Stomach (tissue), 19 donors: ENCODE measurements at places on chromosomes 4 and X. TPM values are rescaled to one million over a fixed set of nuclear protein-coding genes. Genes with fewer than 3 reads are reported as not detected.

DNA sequence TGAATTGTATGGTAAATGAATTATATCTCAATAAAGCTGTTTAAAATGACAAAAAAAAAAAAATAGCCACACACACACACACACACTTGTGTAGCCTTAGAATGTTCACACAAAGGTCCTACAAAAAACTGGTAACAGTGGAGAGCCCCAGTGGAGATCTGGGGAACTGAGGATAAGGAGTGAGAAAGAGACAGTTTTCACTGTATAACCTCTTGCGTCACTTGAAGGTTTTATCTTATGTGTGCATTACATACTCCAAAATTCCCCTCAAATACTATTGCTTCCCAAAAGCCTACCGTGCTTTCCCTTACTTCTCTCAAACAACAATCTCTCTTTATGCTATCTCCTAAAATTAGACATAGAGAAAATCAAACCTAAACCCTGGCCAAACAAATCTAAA, 67.8 kb downstream of the SMC1A start:
- H3K4me3 ChIP-seq, result no peak overlapping the region
- no peaks in the 10 kb centered on the region for H3K36me3 ChIP-seq
- no peak overlapping the region for H3K27ac ChIP-seq
- DNase-seq, result no peak
- H3K27me3 ChIP-seq, result peaks cover 6% of the 10 kb centered on the region

DNA sequence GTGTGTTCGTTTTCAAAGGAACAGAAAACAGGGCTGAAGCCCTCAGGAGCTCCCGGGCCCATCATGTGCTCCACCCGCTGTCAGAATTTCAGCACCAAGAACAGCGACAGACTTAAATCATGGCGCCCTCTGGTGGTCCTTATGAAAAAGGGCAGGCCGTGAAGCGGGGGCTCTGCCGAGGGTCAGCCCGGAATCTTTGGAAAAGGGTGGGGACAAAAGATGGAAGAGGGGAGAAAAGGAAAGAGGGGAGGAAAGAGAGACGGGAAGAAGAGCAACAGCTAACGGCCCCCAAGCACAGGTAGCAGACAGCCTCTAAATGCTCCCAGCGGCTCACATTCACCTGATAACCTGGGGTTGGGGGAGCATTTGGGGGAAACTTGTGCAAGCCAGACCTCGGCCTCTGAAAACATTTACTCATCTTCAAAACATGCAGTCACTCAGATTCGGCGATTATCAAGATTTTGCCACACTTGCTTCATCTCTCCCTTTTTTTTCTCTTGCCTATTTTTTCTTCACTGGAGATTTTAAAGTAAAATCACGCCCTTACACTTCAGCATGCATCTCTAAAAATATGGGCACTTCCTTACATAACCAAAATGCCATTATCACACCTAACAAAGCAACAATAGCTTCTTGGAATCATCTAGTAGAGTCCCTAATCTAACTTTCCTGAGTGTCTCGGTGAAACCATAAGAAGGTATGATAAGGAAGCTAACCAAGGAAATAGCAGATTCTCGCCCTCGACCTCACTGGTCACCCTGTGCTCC, 28.1 kb upstream of the MAN2B2 start:
- peaks cover 6% of the 10 kb centered on the region for H3K27me3 ChIP-seq
- H3K27ac ChIP-seq, result no peak overlapping the region

DNA sequence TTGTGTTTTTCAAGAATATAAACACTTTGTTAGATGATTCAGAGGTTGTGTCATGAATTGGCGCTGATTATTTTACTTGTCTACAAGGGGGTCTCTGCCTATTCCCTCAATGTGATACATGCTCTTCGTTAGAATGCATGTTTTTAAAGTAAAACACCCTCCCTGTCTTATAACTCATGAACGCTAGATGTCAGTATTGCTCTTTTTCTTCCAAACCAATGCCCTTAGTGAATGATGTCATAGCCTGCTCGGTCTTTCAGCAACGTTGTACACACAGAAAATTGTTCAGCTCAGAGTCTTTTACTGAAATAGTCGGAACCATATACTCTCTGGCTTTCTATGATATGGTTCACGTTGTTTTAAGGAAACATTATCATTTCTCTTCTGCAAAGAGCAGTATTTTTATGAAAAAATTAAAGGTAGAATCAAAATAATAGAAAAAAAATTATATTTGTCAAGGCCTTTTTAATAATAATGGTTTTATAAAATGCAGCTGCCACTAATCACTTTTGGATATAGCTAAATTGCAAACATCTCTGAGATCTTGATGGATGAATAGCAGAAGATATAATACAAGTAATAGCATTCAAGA, 292.9 kb downstream of the TLL1 start:
- H3K4me1 ChIP-seq, result no peaks in the 10 kb centered on the region
- no peak for DNase-seq
- no peaks in the 10 kb centered on the region for H3K36me3 ChIP-seq
- no peaks in the 10 kb centered on the region for H3K27me3 ChIP-seq
- no peak overlapping the region for H3K27ac ChIP-seq

DNA sequence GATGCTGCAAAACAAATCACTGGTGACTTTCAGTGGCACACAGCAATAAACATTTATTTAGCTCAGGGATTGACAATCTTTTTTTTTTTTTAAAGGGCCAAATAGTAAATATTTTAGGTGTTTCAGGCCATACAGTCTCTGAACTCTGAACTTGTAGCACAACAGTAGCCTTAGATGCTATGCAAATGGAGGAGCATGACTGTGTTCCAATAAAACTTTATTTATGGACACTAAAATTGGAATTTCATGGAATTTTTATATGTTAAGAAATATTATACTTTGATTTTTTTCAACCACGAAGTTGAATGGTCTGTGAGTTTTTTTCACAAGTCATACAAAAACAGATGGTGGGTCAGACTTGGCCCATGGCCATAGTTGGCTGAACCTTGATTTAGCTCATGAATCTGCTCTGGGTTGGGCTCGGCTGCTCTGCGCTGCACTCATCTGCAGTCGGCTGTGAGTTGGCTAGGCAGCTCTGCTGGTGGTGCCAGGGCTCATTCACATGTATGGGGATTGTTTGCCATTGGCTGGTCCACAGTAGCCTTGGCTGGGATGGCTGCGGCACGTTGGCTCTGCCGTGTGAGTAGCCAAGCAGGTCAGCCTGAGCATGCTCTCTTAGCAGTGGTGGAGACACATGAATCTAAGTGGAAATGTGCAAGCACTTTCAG, 231.7 kb upstream of the PGRMC2 start:
- no peaks in the 10 kb centered on the region for H3K27me3 ChIP-seq
- peak; percentile 53 for DNase-seq
- no peaks in the 10 kb centered on the region for H3K36me3 ChIP-seq

- no peak overlapping the region for H3K27ac ChIP-seq
- H3K36me3 ChIP-seq, result no peaks in the 10 kb centered on the region
- H3K4me3 ChIP-seq, result no peak overlapping the region
- no peaks in the 10 kb centered on the region for H3K4me1 ChIP-seq
Observed at GRCh38 chr4:113232194-113232593, 182.7 kb downstream of the ANK2 start.

- no peak overlapping the region for H3K27ac ChIP-seq
- H3K4me1 ChIP-seq, result no peaks in the 10 kb centered on the region
- no peak overlapping the region for H3K4me3 ChIP-seq
- H3K27me3 ChIP-seq, result peaks cover 4% of the 10 kb centered on the region
- DNase-seq, result no peak
- no peaks in the 10 kb centered on the region for H3K36me3 ChIP-seq
Observed at GRCh38 chr4:4923201-4923600, 63.7 kb downstream of the MSX1 start.

DNA sequence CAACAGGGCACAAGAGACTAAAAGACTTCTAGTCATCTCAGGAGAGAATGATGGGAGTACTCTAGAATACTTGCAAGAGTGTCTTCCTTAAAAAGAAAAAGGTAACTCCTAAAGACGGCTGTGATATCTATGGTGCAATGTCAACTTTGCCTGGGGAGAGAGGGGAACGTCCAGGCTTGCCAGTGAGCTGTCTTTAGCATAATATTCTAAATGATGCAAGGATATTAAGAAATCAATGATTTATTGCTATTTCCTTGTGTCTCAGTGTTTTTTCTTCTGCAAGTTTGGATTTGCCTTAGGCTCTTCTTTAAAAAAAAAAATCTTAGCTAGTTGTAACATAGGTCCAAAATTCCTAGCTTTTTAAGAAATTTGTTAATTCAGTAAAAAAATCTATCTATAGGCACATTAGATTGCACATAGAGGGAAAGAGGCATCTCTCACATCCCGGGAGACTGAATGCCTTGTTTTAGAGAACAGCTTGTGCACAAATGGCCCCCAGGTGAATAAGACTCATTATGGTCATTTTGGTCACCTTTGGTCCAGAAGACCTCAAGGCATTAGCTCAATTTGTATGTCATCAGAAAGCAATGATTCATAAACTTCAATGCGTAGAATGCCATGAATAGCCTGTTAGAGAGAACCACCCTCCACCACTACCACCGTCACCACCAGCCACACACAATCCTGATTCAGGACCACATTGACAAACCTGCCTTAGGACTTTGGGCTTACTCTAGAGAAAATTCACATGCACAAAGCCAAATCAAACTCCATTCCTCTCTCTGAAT, 104.1 kb downstream of the PALLD start:
- no peak for DNase-seq
- H3K4me1 ChIP-seq, result peaks cover 11% of the 10 kb centered on the region
- H3K27ac ChIP-seq, result no peak overlapping the region
- no peaks in the 10 kb centered on the region for H3K27me3 ChIP-seq
- H3K4me3 ChIP-seq, result no peak overlapping the region
- H3K36me3 ChIP-seq, result no peaks in the 10 kb centered on the region

DNA sequence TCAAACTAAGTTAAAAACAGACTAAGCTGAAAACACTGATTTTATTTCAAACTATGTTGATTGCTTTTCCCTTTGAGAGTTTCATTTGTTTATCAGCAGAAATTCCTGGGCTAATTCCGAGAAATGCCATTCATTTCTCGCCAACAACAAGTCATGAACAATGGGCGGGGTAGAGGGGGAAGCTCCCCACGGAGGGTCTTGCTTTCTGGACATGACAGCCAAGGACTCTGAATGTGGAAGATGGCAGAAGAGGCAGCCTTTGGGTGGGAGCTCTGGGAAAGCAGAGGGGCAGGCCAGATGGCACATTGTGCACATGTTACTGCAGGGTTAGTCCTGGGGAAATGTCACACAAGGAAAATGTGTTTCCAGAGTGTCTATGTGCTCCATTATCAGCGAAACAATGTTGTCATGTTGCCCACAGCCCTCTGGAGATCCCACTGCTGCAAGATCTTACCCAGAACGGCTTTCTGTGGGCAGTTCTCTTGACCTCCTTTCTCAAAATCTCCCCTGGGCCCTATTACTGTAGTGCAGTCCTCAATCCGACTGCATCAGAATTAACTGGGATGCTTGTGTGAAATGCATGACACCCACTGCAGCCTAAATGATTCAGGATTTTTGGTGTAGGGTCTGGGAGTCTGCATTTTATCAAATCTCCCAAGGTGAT, 45.0 kb downstream of the CHRDL1 start:
- no peaks in the 10 kb centered on the region for H3K36me3 ChIP-seq
- DNase-seq, result peak; percentile 11
- no peaks in the 10 kb centered on the region for H3K27me3 ChIP-seq
- H3K4me3 ChIP-seq, result no peak overlapping the region
- no peaks in the 10 kb centered on the region for H3K4me1 ChIP-seq
- H3K27ac ChIP-seq, result no peak overlapping the region

DNA sequence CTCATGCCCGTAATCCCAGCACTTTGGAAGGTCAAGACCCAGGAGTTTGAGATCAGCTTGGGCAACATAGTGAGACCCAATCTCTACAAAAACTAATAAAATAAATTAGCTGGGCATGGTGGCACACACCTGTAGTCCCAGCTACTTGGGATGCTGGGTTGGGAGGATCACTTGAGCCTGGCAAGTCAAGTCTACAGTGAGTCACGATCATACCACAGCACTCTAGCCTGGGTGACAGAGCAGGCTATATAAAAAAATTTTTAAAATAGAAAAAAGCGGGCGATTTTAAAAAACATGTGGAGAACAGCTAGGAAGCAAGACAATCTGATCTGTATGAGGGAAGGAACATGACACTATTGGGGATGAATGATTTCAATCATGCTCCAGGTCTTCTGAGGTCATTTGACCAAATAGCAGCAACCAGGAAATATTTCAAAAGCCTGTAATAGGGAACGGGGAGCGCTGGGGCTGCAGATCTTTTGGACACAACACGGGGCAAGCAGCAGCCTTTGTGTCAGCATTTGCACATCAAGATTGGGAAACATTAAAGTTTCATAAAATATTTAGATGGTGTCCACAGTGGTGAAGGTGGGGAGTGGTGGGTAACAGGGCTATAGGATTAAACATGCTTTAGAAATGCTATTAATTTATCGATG, 48.3 kb upstream of the GUCY1A1 start:
- H3K4me3 ChIP-seq, result no peak overlapping the region
- no peaks in the 10 kb centered on the region for H3K36me3 ChIP-seq
- H3K27me3 ChIP-seq, result no peaks in the 10 kb centered on the region
- H3K27ac ChIP-seq, result no peak overlapping the region

- H3K27ac ChIP-seq, result no peak overlapping the region
- no peaks in the 10 kb centered on the region for H3K27me3 ChIP-seq
- no peaks in the 10 kb centered on the region for H3K36me3 ChIP-seq
- H3K4me3 ChIP-seq, result no peak overlapping the region
- peaks cover 11% of the 10 kb centered on the region for H3K4me1 ChIP-seq
Observed at GRCh38 chrX:118493016-118493415, 2.6 kb upstream of the DOCK11 start.

DNA sequence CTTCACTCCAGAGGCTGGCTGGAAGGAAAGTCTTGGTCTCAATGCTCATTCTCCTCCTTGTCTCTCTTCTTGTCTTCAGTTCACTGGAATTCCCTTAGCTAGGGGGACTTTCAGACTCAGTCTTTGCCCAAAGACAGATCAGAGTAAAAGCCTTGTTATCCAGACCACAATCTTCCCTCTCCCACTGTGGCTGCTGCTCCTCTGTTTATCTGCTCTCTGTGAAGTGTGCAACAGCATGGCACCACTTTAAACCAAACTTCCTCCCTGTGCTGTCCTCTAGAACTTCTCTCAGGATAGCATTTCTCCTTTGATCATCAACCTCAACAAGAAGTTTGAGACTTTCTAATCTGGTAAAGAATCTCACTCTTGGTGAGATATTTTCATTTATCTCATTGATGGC, 530.1 kb upstream of the SLIT2 start:
- no peaks in the 10 kb centered on the region for H3K4me1 ChIP-seq
- no peaks in the 10 kb centered on the region for H3K27me3 ChIP-seq
- H3K27ac ChIP-seq, result no peak overlapping the region
- H3K4me3 ChIP-seq, result no peak overlapping the region
- DNase-seq, result no peak

- peak; percentile 25 for DNase-seq
- H3K27me3 ChIP-seq, result no peaks in the 10 kb centered on the region
- no peak overlapping the region for H3K27ac ChIP-seq
Observed at GRCh38 chrX:26511589-26512363, 295.8 kb downstream of the MAGEB5 start.

- no peak for DNase-seq
- no peaks in the 10 kb centered on the region for H3K4me1 ChIP-seq
- H3K4me3 ChIP-seq, result no peak overlapping the region
- no peaks in the 10 kb centered on the region for H3K36me3 ChIP-seq
Observed at GRCh38 chr4:36337665-36338185, 56.3 kb downstream of the DTHD1 start.

The FGG gene
- total RNA-seq, result 3.1 TPM

The NUP54 gene
- 9.3 TPM for total RNA-seq

The ARAP2 gene
- total RNA-seq, result 27.7 TPM

The TRIM61 gene
- total RNA-seq, result not detected

The CCDC158 gene
- total RNA-seq, result not detected

The ZNF711 gene
- 26.6 TPM for total RNA-seq

The SYN1 gene
- total RNA-seq, result 1.5 TPM

The RAB40A gene
- total RNA-seq, result 0.58 TPM

The HS6ST2 gene
- not detected for total RNA-seq

The HSFX3 gene
- total RNA-seq, result not detected
